ENCODE measurements at places on chromosomes 5 and 9.

GRCh38 chr5:140194662-140195061 is 19.7 kb downstream of the CYSTM1 start:
- DNase-seq: no peak

DNA sequence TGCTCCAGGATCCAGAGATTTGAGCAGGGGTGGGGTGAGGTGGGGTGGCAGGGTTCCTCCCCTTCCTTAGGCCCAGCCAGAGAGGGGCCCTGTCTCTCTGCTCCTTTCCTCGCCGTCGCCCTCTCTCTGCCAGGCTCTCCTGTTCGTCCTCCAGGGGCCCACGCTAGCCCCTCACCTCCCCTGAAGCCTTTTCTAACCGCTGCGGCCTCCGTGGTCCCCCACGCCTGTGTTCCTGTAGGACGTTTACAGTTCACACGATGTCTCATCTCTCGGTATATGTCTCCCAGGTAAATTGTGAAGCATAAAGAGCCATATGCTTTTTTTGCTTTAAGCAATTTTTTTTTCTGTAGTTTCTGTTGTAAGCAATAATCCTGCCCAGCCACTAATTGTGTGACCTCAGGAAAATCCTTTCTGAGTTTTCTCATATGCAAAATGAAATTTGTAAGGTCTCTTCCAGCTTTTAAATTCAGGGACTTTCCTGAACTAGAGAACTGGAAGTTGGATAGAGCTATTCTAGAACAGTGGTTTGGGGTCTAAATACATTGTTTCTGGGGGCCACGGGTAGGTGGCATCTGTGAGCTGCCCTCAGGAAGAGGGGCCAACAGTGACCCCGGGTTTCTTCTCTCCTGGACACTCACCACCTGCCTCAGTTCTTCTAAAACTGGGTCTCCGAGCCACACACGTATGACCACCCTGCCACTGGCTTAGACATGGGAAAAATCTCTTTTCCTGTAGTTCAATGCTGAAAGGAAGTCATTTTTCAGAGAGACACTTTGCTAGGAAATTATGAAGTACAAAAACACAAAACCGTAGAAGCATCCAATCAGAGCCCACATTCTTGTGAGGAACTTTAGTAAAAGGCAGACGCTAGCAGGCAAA is 50.2 kb upstream of the ZNF366 start:
- DNase-seq: no peak

- DNase-seq: no peak
Observed at GRCh38 chr9:121688146-121688680, 36.8 kb downstream of the DAB2IP start.

- no peak for DNase-seq
Observed at GRCh38 chr9:127358023-127358535, 38.9 kb upstream of the SLC2A8 start.

DNA sequence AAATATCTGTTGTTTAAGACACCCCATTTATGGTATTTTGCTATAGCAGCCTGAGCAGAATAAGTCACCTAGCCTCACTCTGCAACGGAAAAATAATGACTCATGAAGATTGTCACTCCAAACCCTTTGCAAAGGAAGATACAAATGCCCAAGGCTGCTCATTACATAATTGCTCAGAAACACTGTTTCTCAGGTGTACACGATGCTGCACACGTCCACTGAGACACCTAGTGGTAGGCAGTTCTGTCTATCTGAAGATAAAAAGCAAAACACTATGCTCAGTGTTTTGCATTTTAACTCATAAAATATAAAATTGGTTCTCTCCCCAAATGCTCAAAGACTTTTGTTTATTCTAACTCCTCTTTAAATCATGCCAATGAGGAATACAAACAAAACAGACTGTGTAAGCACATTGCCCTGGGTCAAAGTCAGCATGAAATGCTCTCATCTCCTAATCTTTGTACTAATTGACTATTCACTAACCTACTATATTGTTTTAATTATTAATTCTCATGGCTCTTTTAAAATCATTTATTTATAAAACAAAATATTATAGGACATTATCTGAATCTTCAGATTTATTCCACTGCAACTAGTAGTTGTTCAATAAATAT is 7.7 kb upstream of the TSLP start:
- no peak for DNase-seq

GRCh38 chr5:116575326-116576052 is 866 bp upstream of the SEMA6A start:
- no peak for DNase-seq

- no peak for DNase-seq
Observed at GRCh38 chr5:172486912-172487311, 32.6 kb upstream of the SH3PXD2B start.

DNA sequence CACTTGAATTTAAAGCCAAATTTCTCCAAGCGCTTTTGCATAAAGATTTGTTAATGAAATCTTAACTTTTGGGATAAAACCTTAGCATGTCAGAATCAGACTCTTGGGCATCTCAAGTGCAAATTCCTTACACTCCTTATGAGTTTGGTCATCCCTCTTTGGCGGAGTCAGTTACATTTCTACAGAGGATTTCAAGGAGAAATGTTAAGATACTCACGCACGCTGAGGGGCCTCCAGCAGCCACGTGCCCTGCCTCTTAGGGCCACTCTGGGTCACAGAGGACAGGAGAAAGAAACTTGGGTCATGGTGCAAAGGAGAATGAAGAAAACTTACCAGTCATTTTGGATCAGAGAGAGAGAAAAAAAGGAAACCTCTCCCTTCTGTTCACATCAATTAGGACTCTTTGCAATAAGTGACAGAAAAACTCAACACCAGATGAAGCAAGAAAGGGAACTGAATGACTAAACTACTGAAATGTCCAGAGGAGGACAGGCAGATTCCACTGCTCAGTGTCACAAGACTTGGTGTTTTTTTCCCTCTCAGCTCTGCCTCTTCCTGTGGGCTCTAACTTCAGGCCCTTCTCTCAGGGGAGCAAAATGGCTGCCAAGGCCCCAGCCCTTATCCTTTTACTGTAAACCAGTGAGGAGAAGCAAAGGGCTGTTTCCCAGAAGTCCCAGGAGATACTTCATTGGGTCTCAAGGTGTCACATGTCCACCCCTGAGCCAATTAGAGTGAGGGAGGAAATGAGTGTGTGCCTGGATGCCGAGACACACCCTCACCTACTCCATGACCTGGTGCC is 63.3 kb upstream of the NFIL3 start:
- DNase-seq: no peak

GRCh38 chr5:84290161-84290560 is 94.5 kb downstream of the EDIL3 start:
- DNase-seq: no peak

GRCh38 chr9:73079326-73079725 is 72.3 kb upstream of the ANXA1 start:
- no peak for DNase-seq

DNA sequence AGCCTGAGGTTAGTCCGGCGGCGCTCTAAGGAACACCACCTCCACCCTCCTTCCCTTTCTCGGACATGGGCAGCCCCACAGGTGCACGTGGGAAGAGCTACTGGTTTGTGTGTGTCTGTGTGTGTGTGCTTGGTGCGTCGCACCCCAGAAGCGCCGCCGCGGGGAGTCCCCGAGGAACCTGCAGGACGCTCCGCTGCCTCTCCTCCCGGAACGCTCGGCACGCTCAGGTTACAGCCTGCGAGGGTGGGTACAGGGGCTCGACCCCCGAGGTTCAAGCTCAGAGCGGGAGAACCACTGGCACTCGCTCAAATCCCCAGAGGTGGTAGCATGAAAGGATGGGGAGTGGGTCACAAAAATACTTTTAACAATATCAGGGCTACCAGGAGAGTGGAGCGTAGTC is 2.0 kb downstream of the ASTN2 start:
- no peak for DNase-seq

DNA sequence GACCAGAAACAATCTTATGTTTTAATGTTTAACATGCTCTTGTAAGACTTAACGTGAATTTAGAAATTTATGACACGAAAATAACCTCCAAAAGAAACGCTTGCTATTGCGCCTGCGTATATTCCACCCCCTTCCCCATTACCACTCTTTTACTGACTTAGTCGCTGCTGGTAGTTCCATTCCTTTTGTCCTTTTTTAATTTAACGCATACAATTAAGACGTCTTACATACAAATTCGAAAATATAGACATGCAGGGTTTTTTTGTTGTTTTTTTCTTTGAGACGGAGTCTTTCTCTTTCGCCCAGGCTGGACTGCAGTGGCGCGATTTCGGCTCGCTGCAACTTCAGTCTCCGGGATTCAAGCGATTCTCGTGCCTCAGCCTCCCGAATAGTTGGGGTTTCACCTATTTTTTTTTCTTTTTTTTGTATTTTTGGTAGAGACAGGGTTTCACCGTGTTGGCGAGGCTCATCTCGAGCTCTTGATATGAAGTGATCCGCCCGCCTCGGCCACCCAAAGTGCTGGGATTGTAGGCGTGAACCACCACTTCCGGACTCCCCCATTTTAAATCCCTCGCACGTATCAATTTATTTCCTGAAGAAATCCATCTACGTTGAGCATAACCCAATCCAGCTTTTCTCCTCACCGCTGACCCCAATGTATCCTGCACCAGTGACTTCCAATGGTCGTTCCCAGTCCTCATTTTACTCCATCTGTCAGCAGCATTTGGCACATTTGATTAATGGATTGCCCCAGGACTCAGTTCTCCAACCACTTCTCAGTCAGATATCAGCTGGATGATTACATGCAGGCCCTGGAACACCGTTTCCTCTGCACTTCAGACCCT is 684 bp upstream of the MED7 start:
- DNase-seq: peak; percentile 45

DNA sequence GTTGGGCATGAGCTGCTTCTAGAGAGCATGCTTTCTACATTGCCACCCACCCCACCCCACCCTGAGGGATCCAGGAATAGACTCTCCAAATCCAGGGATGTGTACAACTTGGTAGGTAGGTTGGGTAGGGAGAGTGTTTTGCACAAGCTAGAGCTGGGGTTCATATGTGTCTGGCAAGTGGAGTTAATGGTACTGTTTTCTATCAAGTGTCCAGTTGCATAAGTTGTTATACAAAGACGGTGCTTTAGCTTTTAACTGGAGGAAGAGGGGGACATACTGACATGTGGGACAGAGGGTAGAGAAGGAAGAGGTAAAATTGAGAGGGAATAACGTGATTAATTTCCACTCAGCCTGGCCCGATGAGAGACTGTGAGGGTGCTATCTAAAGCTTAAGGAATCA is 51.0 kb upstream of the TNC start:
- DNase-seq: no peak

- no peak for DNase-seq
Observed at GRCh38 chr9:126894052-126894603, 20.5 kb upstream of the RALGPS1 start.

GRCh38 chr5:139645430-139645871 is 2.7 kb upstream of the CXXC5 start:
- DNase-seq: no peak

GRCh38 chr9:37311938-37312708 is 110.4 kb upstream of the GRHPR start:
- DNase-seq: no peak

GRCh38 chr9:88936132-88936531 is 55.1 kb upstream of the S1PR3 start:
- no peak for DNase-seq

DNA sequence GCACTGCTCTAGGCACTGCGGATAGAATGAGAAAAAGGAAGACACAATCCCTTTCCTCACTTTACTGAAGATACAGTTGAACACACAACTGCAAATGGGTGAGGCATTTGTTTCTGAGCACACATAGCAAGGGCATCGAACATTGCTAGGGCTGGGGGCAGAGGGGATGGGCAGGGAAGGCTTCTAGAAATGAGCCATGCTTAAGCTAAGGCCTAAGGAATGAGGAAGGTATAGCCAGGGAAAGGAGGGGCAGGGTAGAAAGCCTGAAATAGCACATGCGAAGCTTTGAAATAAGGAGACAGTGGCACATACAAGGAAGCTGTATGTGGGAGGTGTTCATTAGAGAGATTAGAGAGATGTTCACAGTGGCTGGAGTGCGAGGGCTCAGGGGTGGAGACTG is 92.7 kb downstream of the KIF4B start:
- DNase-seq: no peak

DNA sequence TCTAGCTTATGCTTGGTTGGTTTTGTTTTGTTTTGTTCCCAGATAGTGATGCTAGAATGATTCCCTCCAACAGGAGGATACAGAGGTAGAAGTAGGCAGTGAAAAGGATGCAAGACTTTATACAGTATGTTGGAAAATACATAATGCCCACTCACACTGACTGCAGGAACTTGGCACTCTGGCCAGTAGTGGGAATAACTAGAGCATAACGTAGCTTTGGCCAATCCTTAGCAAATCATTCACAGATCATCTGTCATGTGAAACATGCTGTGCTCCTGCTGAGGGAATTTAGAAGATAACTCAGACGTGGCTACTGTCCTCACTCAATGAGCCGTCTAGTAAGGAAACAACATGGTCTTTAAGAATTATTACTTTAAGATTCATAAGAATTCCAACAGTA is 13.5 kb downstream of the CFAP90 start:
- no peak for DNase-seq

DNA sequence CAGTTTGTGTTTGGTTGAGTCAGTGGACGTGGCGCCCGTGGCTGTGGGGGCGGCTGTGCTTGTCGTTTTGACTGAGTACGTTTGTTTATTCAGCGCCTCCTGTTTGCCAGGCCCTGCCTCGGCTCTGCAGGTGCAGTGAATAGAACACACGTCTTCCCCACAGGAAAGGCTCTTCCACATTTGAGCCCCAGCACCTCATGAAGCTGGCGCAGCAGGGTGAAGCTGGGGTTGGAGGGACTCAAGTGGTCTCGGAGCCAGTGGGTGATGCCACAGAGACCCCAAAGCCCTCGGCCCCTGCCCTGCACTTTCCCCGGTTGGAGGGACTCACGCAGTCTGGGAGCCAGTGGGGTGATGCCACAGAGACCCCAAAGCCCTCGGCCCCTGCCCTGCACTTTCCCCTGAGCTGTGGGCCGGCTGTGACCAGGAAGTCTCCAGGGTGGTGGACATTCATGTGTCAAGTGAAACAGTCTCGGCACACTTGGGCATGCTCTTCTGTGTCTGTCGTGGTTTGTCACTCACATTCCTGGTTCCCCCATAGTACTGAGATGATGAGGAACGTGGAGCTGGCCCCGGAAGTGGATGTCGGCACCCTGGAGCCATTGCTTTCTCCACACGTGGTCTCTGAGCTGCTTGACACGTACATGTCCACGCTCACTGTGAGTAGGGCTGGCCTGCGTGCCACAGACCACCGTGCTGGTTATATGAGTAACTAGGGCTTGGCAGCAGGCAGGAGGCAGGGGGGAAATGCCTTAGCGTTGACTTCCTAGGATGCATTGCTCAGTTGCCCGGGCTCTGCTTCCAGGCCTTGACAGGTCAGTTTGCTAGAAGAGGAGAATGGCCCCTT is 13.6 kb downstream of the EXOC3 start:
- DNase-seq: no peak
